Fibroblast of skin of left biceps (primary cell): ENCODE measurements at places on chromosomes 3 and 15.

GRCh38 chr3:192487033-192487432 is 240.3 kb downstream of the FGF12 start:
- DNase-seq: no peak

DNA sequence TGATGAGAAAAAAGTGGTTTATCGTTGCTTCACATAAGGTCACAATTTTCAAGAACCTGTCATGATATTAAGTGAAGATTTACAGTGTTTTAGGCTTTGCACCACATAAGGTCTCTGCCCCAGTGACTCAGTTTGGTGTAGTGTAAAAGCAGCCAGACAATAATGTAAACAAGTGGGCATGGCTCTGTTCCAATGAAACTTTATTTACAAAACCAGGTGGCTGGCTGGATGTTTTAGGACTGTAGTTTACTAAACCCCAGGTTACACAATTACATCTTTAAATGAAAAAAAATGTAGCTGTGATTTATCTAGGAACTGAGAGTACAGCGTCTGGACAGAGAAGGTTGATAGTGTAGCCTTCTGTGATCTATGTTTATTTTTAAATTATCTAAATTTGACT is 9.7 kb upstream of the FBXL22 start:
- DNase-seq: no peak

DNA sequence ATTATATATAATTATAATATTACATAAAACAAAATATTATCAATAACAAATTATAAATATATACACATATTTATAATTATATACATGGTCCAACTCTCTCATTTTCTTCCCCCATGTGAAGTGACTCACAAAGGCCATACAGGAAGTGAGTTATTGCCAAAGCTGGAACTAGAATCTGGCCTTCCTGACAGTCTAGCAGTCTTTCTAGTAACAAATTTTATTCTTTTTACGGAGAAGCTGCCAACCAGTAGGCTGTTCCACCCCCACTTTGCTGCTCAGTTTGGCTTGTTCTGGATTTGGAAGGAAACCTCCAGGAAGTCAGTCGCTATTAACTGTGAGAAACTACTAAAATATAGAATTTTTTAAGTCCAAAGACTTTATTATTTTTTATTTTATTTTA is 79.6 kb downstream of the DHX36 start:
- no peak for DNase-seq

GRCh38 chr3:22380253-22380652 is 629.2 kb upstream of the ZNF385D start:
- DNase-seq: no peak

DNA sequence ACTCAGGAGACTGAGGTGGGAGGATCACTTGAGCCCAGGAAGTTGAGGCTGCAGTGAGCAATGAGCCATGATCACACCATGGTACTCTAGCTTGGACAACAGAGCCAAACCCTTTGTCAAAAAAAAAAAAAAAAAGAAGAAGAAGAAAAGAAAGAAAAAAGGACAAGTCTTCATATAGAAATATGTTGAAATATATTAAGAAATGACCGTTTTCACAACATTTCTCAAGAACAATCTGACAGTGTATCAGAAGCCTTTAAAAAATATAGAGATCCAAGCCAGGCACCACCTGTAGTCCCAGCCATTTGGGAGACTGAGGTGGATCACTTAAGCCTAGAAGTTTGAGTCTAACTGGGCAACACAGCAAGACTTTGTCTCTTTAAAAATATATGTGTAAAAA is 29.5 kb upstream of the SEMA4B start:
- DNase-seq: no peak

DNA sequence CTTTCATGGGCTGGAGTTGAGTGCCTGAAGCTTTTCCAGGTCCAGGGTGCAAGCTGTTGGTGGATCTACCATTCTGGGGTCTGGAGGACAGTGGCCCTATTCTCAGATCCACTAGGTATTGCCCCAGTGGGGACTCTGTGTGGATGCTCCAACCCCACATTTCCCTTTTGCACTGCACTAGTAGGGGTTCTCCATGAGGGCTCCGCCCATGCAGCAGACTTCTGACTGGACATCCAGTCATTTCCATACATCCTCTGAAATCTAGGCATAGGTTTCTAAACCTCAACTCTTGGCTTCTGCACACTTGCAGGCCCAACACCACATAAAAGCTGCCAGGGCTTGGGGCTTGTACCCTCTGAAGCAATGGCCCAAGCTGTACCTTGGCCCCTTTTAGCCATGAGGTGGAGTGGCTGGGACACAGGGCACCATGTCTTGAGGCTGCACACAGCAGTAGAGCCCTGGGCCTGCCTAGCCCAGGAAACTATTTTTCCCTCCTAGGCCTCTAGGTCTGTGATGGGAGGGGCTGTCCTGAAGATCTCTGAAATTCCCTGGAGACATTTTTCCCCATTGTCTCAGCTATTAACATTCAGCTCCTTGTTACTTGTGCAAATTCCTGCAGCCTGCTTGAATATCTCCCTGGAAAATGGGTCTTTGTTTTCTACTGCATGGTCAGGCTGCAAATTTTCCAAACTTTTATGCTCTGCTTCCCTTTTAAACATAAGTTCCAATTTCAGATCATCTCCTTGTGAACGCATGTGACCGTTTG is 6.0 kb upstream of the HACD2 start:
- no peak for DNase-seq

GRCh38 chr15:91866971-91867372 is 13.5 kb downstream of the SLCO3A1 start:
- DNase-seq: no peak

GRCh38 chr3:63624941-63625560 is 27.4 kb upstream of the SNTN start:
- DNase-seq: peak; percentile 93

DNA sequence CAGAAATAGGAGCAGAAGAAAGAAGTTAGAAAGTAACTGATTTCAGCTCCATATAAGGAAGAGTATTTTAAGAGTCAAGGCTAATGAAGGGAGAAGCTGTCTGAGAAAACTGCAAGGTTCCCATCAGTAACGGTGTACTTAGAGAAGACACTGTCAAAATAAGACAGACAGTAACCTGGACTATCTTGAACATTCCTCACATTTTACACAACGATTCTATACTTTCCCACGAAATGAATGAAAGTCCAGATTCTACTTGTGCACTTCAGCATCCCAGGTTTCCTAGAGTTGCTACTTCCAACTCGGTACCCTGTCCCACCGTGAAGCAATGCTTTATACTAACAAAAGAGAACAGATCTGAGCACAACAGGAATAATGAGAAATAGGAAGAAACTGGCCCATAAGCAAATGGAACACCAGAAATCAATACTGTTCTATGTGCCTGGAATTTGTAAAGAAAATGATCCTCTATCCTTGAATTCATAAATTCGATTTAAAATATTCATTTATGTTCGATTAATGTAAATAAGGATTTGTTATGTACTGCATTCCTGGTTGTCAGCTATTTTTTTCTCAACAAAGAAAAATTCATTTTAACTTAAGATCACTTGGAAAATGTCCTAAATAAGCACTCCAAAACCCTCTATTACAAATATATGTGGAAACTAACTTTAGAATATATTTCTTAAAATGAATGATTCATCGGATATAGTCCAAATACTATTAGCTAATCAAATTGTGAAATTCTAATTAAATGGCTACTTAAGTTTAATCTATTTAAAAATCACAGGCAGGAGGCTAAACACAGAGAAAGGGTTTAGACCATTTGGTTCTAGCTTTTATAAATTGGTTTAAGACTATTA is 1.5 kb downstream of the C3orf70 start:
- DNase-seq: no peak

DNA sequence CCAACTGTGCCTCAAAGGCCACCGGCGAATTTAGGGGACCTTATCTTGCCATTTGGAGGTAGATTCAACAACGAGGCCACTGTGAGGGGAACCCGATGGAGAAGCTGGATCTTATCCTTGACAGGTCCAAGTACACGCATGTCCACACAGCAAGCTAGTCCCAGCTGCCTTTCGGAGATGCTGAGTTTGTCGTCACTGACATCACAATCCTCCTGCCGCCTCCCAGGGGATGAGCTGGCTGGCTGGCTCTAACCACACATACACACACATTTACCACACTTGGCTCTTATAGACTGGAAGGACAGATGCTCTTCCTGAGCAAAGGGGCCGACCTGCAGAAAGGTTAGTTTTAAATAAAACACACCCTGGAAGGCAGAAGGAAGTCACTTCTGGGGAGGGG is 176.3 kb downstream of the STT3B start:
- no peak for DNase-seq

DNA sequence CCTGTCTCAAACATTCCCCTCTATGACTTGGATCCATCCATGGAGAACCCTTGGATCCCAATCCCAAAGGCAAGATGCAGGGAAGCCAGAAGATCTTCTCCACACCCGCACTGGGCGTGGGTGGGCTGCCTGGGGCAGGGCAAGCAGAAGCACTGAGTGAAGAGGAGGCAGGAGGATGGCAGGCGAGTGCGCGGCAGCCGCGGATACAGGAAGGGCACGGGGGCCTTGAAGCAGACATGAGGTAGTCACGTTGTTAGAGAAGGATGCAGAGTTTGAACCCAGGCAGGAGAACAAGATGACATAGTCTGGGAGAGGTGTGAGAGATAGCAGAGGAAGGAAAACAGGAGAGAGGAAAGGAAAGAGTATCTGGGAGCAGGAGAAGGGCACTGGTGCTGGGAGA is 5.1 kb upstream of the IGDCC3 start:
- no peak for DNase-seq

DNA sequence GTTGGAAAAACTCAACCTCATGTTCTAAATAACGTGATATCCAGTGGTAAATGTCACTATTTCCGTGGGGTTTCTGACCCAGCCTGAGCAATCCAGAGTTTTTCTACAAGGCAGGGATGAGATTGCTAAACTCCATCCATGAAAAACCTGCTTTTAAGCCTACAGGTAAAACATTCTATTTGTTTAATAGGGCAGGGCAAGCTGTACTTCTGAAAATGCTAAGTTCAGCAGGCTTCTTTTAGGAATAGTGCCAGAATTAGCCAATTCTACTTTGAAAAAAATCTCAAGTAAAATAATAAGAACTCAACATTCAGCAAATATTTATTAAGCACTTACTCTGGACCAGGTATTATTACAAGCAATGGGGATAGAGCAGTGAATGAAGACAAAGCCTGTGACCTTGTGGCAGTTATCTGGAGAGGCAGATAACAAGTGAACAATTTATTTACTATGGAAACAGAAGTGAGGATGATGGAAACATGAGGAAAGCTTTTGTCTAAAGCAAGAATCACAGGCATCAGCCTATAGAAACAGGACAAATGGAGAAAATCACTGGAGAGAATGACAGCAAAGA is 13.3 kb downstream of the RPSA start:
- no peak for DNase-seq

- DNase-seq: no peak
Observed at GRCh38 chr3:125266971-125267370, 54.4 kb upstream of the SLC12A8 start.

DNA sequence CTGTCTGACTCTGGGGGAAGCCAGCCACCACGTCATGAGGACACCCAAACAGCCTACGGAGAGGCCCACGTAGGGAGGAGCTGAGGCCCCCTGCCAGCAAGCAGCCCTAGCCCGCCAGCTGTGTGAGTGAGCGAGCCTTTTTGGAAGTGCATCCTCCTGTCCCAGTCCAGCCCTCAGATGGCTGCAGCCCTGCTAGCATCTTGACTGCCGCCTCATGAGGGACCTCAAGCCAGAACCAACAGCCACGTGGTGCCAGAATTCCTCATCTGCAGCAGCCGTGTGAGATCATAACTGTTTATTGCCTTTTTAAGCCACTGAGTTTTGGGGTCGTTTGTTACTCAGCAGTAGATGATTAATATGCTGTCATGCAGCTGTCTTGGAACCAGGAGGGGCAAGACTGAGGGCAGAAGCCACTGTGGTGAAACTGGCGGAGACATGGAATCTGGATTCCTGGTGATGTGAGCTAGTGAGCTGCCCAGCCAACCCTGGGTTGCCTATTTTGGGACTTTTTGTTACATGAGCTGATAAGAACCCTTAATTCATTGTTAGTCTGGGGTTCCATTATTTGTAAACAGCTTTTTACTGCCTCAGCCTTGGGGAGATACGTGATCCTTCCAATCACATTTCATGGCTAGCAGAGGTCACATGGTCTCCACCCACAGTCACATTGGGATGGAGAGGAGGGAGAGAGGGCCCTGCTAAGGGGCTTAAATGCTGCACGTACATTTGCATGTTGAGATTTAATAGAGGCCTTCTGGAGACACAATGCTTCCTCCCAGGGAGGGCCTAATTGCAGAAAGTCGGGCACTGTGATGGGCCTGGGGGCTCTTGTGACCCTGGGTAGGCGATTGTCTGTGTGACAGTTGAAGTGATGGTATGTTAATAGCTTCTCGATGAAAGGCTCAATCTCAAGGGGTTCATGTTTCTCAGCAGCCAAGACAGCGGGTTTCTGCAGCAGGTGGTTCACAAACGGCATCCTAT is 73.8 kb downstream of the RPLP1 start:
- no peak for DNase-seq

- no peak for DNase-seq
Observed at GRCh38 chr3:52880047-52880446, 17.3 kb downstream of the STIMATE start.

DNA sequence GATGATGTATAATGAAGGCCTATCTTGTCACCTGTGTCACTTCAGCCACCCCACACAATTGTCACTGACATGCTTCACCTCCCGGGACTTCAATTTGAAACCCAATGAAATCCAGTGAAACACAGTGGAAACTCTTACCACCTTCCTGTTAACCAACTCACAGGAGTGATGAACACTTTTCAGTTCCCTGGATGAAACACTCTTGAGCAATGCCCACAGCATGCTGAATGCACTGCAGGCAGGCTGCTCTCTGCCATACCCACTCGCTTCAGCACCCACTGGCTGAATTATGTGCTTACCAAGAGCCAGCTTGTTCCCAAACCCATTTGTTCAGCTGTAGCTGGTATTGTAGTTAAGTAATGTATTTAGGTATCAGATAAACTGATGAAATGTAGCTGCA is 47.0 kb downstream of the MAP2K1 start:
- no peak for DNase-seq

DNA sequence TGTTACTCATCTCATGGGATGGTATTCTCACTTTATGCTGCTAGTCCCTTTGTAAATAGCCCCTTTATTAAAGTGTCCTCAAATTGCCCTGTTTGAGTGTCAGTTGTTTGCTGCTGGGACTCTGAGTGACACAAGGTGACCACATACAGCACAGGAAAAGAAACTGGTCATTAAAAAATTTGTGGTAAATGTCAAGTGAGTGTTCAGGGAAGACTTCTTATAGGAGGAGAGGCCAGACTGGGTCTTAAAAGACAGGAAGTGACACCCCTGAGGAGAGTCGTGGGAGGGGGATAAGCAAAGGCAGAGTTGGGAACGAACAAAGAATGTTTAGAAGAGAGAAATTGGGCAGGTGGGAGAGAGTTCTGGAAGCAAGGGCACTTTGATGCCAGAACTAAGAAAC is 35.2 kb downstream of the CCR3 start:
- no peak for DNase-seq
